AG04450 (cell line): ENCODE measurements at places on chromosomes 7 and 10. TPM values are rescaled to one million over a fixed set of nuclear protein-coding genes. Genes with fewer than 3 reads are reported as not detected.

- DNase-seq: no peak
Measured at GRCh38 chr7:155927905-155928304, 115.6 kb upstream of the SHH start.

GRCh38 chr10:43263551-43264343 lies 3.1 kb downstream of the RASGEF1A start:
- no peak for DNase-seq

- no peak for DNase-seq
Measured at GRCh38 chr7:131471250-131472004, 85.0 kb downstream of the PODXL start.

GRCh38 chr7:130208516-130208915 lies 856 bp downstream of the SSMEM1 start:
- DNase-seq: no peak

DNA sequence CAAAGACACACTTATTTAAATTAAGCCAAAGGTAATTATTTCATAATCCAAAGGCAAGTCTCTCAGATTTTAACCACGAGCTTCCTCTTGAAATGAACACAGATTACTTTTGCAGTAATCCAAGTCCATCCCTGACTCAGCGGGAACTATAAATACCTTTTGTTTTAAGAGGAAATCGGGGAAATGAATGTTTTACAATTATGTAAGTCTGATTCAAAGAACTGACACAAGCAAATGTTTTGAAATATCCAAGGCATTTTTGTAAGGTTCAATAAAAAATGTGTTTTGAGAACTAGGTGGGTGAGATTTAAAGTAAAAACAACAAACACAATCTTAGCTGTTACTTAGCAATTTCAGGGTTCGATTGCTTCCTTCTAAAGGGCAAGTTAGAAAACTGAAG lies 179.8 kb upstream of the ASAH2 start:
- DNase-seq: no peak

VSTM2A gene
- not detected in 2 replicates for polyA plus RNA-seq

ADGRA1 gene
- not detected in 2 replicates for polyA plus RNA-seq

FAM13C gene
- 3.1 and 4.6 TPM in 2 replicates for polyA plus RNA-seq
